ENCODE measurements at places on chromosomes 1 and 21.

DNA sequence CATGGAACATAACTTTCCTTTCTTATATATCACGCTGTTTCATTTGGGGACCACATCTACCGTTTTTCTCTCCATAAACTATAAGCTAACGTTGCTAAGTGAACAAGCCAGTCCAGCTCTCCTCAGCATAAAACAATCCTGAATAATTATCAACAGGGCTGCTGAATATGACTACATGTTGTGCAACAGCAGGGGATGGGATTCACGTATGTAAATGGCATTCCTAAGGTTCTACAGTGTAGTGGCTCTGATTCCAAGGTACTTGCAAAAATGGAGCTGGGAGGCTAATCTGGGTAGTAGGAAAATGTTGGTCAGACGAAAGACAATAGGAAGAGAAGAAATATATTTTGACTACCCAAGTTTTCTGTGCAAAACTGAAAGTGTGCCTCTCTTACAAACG is 262.8 kb downstream of the RWDD3 start:
- DNase-seq, result no peak

- no peak for DNase-seq
Measured at GRCh38 chr1:108695535-108695934, 3.4 kb downstream of the PRPF38B start.

DNA sequence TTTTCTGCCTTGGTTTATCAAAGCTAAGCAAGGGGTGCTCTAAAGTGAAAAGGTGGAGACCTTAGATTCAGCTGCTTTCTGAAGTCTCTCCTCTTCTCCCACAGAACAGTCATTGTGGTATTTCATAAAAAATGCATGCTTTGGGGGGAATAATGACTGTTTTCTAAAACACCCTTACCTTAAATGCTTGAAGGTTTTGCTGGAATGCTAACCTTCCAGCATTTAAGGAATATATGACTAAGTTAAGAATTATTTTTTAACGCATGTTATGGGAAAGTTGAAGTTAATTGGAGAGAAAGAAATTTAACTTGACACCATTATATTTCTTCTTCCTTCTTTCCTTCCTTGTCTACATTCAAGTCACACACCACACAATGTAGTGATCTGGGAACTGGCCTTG is 162.5 kb downstream of the ROR1 start:
- DNase-seq, result no peak

- DNase-seq, result no peak
Measured at GRCh38 chr1:204080163-204080903, 7.4 kb downstream of the SOX13 start.

GRCh38 chr21:32520875-32521735 is 64.2 kb downstream of the TCP10L start:
- no peak for DNase-seq

DNA sequence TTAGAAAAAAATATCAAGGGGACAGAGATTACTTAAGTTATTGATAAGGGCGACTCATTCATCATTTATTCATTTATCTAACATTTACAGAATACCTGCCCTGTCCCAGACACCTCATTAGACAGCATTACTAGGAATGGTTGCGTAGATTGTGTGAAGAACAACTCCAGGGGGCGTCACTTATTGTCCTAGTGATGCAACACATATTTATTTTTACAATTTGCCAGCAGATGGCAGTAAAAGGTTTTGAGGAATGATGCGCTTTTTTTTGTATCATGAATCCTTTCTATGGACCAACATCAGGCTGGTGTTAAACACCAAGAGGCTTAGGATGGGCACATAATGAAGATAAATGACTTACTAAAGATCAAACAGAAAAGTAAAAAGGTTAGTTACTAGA is 5.5 kb downstream of the NCAM2 start:
- DNase-seq, result no peak

DNA sequence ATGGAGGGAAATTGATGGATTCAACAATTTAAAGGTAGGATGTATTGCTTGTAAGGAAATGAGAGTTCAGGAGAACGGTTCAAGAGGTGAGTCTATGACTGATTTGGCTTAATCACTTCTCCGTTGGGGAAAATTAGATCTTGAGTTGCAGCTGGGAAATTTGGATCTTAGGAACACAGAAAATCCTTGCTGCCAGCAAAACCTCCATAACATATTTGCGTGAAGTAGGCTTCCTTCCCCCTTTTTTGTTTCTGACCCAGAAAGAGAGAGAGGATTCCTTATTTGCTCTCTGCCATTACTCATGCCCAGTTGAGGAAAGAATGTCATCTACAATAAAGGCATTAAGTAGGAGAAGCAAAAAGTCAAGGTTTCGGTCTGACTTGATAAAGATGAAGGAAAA is 73.5 kb upstream of the PDC start:
- no peak for DNase-seq

DNA sequence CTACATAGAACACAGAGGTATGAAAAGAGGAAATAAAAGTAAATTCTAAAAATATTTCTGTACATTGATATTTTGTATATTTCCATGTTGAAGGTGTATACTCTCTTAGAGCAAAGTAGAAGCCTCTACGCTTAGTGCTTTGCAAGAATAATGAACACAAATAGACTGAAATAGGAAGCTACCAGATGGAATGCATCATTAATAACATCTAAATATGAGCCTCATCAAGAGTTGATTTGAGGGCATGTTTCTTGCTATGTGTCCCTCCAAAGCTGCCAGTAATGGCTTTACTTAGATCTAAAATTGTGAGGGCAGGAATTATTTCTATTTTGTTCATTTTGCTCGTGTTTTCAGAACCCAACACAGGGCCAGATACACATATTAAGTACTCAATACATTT is 94.4 kb downstream of the KCNT2 start:
- DNase-seq, result no peak

DNA sequence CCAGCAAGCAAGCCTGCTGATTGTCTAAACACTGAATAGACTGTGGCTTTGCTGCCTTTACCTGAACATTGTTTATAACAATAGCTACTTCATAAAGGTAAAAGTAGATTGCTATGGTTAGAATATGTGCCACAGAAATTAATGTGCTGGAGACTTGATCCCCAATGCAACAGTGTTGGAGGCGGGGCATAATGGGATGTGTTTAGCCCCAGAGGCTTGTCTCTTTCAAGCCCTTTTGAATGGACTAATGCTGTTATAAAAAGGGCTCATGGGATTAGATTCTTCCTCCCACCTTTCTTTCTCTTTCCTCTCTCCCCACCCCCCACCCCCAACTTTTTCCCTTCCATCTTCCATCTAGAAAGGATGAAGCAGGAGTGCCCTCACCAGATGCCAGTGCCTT is 80.2 kb upstream of the PPP2R5A start:
- DNase-seq, result no peak

GRCh38 chr1:25807480-25808390 is 7.7 kb downstream of the SELENON start:
- no peak for DNase-seq

- DNase-seq, result no peak
Measured at GRCh38 chr1:230307213-230307612, 118.9 kb downstream of the PGBD5 start.

GRCh38 chr1:200038981-200039848 is 11.7 kb downstream of the NR5A2 start:
- no peak for DNase-seq

DNA sequence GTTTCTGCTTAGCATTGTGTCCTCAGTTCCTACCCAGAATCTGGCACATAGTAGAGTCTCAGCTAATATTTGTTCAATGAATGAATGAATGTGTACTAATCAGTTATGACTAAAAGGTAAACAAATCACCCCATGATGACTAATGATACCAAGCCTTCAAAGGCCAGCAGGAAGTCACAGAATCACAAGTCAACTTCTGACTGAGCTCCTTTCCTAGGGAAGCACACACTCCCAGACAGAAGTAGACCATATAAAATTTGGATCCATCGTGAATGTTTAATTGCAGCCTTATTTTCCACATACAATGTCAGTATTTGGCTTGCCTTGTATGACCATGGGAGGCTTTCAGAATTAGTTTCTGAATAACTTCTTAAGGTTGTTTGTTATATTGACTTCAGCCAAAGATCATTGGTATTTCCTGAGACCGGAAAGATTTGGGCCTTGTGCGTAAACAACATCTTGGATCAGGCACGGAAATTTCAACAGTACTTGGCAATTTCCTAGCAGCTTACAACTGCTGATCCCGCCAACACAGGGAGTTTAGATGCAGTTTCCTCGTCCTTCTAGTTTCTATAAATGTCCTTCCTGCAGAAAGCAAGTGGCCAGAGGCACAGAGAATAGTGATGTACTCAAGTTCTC is 185.9 kb upstream of the ATP1B1 start:
- DNase-seq, result no peak

GRCh38 chr1:20080441-20081352 is 10.7 kb downstream of the PLA2G5 start:
- no peak for DNase-seq

GRCh38 chr1:121517586-121518230 is 332.9 kb downstream of the SRGAP2C start:
- DNase-seq, result no peak

Data from stimulated activated CD8-positive, alpha-beta memory T cell treated with anti-CD3 and anti-CD28 coated beads, Interleukin-7, amount 100 ng/mL, for 48 hours (primary cell).